Kidney (tissue), 22 donors: ENCODE measurements at places on chromosomes 11 and 22. TPM values are rescaled to one million over a fixed set of nuclear protein-coding genes. Genes with fewer than 3 reads are reported as not detected.
A peak's percentile ranks its signal among the peaks of the same experiment; 100 is the strongest.

GRCh38 chr22:20868025-20868962 is 9.5 kb downstream of the SNAP29 start:
- peak; percentile 61 for DNase-seq

DNA sequence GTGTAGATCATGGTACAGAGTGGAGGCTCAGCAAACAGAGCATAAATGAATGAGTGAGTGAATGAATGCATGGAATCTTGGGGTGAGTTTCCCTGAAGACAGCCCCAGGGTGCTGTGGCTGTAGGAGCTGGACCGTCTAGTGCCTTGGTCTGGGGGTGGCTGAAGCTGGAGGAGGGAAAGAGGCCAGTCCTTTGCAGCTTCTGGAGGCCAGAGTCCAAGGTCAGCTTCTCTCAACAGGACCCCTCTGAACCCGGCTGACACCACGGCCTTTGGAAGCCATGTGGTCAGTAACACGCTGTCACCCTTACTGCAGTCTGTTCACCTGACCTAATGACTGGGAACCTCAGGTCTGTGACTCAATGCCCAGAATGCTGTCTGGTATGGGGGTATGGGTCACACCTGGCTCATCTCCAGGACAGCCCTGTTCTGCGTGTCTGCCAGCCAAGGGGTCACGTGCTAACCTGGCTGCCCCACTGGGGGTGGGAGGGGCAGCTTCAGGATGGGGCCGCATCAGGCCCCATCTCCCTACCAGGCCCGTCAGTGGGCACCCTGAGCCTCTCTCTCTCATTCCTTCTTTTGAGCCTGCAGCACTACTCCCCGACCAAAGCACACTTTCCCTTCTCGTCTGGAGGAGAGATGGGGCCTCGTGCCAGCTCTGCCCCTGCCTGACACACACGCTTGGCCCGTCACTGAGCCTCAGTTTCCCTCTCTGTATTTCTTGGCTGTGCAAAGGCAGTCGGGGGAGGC is 24.1 kb upstream of the CHKA start:
- DNase-seq, result no peak

- DNase-seq, result no peak
Observed at GRCh38 chr22:40204321-40205116, 26.8 kb downstream of the TNRC6B start.

DNA sequence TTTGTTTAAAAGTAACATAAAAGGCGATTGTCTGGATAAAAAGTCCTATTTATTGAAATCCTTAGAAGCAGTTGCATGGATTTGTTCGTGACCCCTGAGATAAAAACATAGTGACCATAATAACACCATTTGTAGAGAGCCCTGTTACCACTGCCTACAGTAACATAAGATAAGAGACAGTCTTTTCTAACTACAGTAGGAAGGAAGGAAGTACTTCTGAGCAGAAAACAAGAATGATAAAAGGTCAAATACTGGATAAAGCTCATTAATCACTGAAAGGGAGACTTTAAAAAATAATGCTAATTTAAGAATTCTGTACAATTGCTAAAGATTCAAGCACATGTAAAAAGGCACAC is 47.1 kb upstream of the SOX6 start:
- DNase-seq, result no peak

DNA sequence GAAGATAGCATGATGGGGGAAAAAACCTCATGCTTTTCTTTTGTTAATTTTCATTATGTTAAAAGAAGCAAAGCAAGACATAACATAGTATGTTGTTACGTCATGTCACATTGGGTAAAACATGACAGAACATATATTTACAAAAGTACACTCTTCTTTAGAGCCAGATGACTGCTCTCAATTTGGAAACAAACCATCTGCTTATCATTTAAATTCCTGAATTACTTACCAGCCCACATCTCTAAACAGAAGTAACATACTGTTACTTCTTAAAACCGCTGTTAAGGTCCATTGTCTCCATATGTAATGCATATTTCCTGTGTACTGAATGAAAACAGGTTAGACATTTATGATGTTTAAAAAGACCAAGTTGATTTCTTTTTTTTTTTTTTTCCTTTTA is 100.0 kb downstream of the TMEM135 start:
- no peak for DNase-seq

DNA sequence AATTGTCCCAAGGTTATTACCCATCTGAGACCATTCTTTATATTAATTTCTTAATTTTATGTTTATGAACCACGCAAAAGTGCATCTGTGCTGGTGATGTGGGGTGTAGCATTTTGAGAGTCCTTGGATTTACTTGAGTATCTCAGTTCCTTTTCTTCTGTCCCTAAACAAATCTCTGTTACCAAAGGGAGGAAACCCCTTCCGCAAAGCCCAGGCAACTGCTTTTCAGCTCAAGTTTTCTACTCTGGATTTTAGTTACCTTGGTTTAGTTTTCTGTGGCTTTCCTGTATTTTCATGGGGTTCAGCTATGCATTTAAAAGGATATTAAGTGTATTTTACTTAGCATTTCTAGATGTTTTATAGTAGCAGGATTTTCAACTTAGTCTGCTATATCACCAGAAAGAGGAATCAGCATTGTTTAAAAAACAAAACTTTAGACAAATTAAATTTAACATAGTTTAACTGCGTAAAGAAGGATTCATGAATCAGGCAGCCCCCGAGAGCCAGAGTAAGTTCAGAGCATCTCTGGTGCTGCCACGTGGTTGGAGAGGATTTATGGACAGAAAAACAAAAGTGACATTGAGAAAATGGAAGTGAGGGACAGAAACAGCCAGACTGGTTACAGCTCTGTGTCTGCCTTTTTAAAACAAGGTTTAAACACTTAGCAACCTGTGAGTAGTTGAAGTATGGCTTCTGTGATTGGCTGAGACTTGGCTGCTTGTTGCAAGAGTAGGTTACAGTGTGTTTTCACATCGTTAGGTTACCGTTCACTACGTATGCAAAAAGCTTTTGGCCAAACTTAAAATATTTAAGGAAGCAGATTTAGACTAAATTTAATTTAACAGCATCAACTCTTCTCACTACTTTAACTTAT is 9.6 kb downstream of the ADM start:
- no peak for DNase-seq

DNA sequence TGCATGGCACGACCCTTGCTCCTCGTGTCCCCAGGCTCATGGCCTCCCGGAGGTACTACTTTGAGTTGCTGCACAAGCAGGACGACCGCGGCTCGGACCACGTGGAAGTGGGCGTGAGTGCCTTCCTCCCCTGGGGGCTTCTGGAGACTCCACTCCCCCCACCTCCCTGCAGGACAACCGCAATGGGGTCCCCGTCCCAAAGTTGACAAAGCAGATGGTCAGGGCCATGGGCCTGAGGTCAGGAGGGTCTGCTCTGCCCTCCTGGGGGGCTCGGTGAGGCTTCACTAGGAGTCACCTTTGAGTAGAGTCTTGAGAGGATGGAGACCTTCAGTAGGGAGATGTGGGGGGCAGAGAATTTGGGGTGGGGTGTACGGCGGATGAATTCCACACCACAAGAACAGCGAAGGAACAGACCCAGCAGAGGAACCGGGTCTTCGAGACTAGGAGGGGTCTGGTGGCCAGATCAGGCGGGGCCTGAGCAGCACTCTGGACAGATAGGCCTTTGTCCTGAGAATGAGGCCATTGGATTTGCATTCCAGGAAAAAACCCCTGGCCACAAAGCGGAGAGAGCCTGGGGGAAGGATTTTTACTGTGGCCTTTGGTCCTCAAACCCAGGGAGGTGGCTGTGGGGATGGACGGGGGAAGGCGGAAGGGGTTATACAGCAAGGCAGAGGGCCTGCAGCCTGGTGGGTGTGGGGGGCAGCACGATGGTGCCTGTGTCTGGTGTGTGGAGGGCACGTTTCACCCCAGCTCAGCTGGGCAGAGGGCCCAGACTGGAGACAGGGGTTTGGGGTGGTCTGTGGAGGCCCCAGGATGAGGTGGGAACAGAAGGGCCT is 4.6 kb downstream of the B4GALNT4 start:
- DNase-seq, result no peak

- DNase-seq, result no peak
Observed at GRCh38 chr22:44385781-44386180, 73.0 kb upstream of the SHISAL1 start.

DNA sequence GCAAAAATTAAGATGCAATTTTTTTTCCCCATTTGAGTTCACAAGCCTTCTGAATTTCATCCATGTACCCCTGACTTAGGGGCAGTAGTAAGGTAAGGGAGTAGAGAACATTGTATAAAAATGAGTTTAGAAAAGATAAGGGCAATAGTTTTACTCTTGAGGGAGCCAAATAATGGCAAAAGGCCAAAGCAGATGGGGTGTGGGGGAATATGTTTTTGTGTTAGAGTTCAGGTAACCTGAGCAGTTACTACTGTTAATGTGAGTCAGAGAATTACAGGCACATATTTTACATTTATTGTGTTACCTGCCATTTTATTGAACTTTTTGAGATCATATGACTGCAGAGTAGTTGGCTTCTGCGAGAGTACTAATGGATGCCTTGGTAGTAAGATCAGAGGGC is 3.1 kb downstream of the EED start:
- DNase-seq, result peak; percentile 15

DNA sequence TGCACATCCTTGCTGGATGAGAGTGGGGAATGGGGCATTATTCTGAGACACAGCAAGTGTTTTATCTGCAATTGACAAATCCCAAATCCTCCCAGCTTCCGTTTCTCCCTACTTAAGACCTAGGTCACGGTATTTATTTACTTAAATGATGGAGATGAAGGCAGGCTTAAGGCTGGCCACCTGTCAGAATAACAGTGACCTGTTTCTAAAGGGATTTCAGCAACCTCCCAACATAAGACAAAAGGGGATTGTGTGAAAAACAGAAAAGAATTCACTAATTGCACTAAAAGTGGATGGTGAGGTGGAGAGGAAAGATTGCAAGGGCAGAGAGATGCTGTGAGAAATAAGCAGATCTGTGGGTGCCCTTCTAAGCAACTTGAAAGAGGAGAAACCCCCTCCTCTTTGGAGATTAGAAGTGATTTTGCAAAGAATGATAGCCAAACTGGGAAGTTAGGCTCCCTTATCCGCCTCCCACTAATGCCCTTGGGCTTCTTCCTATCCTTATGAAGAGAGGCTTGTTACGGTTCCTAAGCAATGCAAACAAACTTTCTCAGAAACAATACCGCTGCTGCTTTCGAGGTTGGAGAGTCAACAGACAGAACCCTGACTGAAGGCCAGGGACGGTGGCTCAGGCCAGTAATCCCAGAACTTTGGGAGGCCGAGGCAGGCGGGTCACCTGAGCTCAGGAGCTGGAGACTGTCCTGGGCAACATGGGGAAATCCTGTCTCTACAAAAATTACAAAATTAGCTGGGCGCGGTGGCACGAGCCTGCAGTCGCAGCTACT is 84.3 kb downstream of the ARL14EP start:
- DNase-seq, result peak; percentile 84

DNA sequence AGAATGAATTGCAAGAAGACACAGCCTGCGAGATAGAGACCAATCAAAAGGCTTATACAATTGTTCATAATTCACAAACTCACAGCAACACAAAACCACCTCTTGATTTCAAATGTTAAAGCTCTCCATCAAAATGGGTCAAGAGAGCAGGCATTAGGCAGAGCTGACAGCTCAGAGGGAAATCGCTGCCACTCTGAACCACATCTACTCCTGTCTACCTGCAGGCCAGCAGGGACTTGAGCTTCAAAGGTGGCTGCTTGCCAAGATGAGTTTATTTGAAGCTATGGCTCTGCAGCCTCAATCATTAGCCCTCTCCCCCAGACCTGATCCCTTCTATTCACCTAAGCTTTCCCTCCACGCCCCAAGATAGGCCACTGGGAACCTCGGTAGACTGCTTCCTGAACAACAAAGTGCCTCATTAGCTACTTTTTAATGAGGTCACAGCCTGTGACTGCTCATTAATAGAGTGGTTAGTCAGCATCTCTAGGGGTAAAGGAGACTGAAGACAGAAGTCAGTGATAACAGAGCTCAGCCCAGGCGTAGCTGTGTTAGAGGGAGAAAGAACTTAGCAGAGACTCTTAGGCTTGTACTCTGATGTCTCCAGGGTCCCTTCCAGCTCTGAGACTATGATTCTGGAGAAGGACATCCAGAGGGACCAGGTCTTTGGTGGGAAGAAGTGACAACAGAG is 21.2 kb upstream of the OR10A5 start:
- no peak for DNase-seq

DNA sequence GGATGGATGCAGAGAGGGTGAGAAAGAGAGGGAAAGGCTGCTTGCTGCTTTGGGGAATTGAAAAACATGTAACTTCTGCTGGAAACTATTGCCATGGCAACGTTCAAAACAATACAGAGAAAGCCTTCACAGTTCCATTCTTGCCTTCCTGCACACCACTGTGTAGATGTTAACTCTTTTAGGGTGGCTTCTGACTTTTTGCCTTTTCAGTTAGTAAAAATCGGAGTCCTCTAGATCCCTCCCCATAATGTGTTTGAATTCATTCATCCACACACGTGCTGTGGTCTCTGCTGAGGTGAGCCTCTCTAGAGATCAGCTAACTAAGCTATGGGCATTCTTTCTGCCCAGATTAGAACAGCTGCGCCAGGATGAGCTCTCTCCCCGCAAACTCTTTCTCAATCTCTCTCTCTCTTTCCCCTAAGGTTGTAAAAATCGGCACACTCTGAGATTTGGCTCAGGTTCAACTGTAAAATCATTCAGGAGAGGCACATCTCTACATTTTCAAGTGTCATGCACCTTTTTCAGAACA is 1178.3 kb downstream of the LRRC4C start:
- peak; percentile 43 for DNase-seq

DNA sequence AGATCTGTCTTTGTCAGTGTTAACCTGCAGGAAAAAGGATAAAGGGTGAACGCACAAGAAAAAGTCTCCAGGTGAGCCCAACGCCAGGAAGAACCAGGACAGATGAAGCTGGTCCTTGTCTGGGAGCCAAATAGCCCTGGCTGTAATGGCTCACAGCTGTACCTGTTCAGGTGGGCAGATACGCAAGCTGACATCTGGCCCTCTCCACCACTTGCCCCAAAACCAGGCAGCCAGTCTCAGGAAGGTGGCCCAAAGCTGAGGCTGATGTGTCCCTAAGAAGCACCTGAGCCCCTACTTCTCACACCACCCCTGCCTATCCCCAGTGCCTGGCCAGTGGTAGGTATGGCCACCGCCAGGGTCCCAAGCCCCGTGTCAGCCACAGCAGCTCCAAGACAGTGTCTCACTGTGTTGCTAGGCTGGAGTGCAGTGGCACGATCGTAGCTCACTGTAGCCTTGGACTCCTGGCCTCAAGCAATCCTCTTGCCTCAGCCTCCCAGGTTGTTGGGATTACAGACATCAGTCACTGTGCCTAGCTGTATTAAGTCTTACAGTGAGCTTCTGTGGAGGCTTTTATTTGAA is 14.8 kb downstream of the TOP3B start:
- DNase-seq, result no peak

- peak; percentile 55 for DNase-seq
Observed at GRCh38 chr11:1099519-1100355, 25.1 kb downstream of the MUC2 start.

- DNase-seq, result no peak
Observed at GRCh38 chr11:33507967-33508366, 192.7 kb downstream of the C11orf91 start.

The SCGB1D2 gene
- polyA plus RNA-seq, result 5.6 TPM

The PIWIL4 gene
- 2.6 TPM for polyA plus RNA-seq

The CASP5 gene
- not detected for polyA plus RNA-seq

The OR52N4 gene
- not detected for polyA plus RNA-seq

The PRODH gene
- 8.2 TPM for polyA plus RNA-seq

The NEFH gene
- 1.7 TPM for polyA plus RNA-seq
